ENCODE measurements at places on chromosomes 13 and 19.

GRCh38 chr13:65940720-65941119 is 1289.4 kb downstream of the PCDH9 start:
- no peak for DNase-seq

DNA sequence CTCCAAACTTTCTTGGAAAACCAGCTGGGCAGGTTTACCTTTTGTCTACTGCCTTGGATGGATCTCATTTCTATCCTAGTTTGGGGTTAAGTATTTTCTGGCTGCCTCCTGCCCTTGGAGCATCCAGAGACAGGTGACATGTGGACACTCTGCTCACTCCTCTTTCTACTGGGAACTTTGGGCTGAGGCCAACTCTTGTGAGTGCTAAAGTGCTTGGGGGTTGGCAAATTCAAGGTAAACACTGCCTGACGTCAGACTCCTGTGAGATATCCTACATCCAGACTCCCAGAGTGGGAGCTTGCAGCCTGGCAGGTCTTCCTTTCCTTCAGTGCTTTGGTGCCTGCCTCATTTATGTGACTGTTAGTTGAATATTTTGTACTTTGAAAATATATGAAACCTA is 388.1 kb downstream of the KCNRG start:
- DNase-seq, result no peak

DNA sequence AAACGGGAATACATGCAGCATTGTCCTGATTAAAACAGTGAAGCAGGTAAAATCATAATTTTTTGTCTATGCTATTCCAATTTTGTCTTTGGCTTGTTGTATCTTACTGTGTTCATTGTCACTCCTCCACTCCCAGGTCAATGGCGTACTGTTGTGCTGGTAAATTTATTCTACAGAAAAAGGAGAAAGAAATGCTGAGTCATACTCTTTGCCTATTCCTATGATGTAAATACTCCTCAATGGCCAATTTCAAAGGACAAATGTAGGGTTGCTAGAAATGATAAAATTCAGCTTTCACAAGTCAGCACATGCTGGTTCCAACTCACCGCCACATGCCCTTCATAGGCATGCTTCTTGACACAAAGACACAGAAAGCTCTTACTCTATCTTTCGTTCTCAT is 694.4 kb upstream of the PCDH20 start:
- DNase-seq, result no peak

DNA sequence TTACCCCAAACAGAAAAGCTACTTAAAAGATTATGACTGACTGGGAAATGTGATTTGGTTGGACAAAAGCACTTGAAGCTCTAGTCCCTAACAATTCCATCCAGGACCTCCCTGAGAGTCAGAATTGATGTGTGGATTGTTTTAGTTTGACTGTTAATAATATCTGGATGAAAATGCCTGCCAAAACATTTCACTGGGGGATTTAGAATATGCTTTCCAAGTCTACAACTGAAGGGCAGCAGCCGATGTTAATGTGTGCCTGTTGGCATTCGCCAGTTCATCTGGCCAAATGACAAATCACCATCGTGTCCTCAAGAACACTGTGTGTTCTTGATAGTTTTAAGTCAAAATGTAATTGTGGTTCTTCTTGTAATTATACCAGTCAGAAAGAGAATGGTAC is 76.0 kb upstream of the TSC22D1 start:
- DNase-seq, result no peak

DNA sequence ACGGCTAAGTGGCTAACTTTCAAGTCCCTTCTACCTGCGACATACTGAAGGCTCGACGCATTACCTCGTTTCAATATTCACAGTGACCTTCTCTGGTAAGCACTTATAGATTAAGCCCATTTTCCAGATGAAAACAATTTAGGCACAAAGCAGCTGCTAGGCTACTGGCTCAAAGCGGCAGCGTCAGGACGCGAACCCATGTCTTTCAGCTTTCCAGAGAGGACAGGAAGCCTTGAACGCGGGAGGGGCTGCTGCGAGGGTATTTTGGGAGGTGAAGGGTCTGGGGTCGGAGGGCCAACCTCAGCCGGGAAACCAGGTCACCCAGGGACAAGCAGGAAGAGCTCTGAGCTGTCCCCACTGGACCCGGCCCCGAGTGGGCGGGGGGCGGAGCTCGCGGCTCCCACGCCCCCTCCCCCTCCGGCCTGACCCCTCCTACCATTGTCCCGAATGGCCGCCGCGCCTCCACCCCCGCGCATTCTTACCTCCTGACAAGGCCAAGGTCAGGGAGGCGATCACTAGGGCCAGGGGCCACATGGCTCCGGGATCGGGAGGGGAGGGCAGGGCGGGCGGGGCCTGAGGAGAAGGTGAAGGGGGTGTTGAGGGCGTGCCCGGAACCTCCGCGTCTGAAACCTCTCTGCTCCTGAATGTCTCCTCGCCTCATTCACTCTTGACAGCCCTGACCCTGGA is at the start of gene KLK13:
Gene KLK13, minus strand, starts transcription at position 559 of the 687 bp plus-strand sequence. Its CDS starts 25 bp downstream, at position 534.
- no peak for DNase-seq

DNA sequence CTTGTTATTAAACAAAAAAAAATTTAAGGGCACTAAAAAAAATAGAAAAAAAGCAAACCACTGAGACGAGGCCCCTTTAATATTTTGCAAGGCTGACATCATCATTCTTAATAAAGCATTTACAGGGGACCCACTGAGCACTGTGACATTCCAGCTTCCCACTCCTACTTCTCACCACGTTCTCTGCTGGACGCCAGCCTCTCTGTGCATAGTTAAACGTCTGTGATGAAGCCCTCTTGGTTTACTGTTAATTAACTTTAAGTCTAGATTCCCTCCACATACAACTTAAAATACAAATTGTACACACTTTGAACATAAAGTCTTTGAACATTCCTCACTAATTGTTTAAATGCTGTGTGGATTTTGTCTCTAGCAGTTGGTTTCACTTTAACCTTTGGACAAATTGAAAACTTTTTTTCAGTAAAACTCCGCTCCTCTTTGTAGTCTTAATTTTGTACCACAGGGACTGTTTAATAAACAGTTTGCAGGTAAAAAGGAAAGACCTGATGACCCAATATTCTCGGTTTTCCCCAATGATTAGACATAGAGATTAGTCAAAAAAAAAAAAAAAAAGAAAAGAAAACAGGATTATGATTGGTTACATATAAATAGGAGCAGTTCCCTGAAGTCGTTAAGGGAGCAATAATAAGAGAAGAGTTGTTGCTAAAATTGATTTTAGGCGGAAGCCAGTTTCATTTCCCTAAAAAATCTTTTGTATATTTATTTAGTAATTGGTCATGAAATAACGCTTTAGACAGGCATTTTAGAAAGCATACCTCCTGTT is 219.8 kb downstream of the MZT1 start:
- no peak for DNase-seq

GRCh38 chr13:28077231-28077630 is 23.1 kb downstream of the FLT3 start:
- DNase-seq, result no peak

DNA sequence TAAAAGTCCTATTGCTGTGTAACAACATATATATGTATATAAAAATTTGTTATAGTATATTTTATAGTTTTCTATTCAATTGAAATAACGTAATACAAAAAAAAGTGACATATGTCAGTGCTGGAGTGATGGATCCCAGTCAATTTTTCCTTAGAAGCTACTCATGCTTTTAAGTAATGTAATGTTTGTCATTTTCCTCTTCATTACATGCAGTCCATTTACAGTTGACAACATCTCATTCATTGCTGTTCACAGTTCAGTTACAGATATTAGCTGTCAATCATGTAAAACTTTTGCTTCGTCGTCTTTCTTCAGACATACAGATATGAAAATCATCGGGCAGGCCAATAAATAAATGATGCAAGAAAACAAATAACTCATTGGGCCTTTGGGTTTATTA is 525.1 kb upstream of the PRR20A start:
- DNase-seq, result no peak

- no peak for DNase-seq
These were observed 1.2 kb downstream of the MKNK2 start for GRCh38 chr19:2049741-2050348.

DNA sequence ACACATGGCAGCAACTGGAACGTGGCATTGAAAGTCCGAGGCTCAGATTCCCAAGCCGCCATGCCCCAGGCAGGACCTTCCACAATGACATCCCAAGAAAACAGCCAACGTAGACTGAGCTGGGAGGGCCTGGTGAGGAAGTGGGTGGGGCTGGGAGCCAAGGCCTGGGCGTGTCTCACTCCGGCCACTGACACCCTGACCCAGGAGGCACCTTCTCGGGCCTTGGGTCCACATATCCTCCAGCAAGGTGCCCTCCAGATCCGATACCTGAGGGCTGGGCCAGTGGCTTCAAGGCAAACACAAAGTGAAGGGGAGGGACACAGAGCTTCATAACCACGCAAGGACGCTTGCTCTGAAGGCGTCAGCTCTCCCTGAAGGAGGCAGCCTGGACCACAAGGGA is 43.0 kb downstream of the RAB20 start:
- DNase-seq, result no peak

- no peak for DNase-seq
These were observed 385.8 kb downstream of the ZNF536 start for GRCh38 chr19:30757837-30758617.

- DNase-seq, result no peak
These were observed 5.1 kb downstream of the CD37 start for GRCh38 chr19:49340069-49340864.

DNA sequence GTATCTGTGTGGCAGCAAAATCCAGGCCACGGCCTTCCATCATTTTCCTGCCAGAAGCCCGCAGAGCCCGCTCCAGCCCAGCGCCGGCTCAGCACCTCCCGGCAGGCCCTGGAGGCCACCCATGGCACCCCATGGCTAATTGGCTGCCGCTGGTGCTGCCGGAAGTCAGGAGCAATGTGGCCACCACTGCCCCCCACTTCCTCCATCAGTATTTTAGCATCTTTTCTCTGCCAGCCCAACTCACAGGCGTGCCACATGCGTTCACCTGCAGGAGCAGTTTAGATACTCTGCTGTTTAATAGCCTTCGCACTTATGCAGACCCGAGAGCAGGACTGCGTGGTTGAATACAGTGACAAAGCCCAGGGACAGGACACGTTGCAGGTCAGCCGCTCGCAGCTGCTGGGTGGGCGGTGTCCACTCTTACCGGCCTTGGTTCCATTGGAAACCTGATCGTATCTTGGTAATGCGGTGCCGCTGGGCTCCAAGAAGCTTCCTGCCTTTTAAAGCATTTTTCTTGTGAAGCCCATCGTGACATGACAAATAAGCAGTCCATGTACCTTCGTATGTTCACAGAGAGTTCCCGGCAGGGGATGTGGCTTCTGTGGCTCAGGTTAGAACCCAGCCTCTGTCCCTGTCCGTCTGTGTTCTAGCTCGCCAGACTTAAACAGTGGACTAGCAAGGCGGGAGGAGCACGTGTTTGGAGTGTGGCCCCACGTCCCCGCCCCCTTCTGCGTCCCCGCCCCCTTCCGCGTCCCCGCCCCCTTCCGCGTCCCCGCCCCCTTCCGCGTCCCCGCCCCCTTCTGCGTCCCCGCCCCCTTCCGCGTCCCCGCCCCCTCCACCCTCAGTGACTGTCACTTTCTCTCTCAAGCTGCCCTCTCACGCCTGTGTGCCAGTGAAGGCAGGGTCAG is 162.0 kb upstream of the SOX1 start:
- no peak for DNase-seq

GRCh38 chr13:80341101-80341755 is at the start of gene SPRY2:
SPRY2 (minus strand) TSS chr13:80341126; CDS start chr13:80337705, 3,421 bp downstream.
- peak; percentile 41 for DNase-seq

DNA sequence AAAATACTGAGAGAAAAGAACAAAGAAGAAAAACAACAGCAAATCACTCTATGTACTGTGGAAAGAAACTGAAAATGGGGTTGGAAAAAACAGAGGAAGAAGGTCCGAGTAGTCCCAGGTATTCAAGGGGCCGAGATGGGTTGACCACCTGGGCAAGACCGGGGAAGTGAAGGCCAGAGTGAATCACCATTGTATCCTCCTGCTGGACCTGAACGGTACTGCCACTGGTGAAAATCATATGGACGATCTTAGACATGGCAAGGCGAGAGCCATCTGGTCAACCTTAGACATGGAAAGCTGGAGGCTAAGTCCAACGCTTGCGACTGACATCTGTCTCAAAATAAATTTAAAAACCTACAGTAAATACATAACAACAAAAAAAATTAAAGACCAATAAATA is 44.4 kb upstream of the ZNF91 start:
- no peak for DNase-seq

GRCh38 chr13:51235756-51236490 is 13.7 kb downstream of the FAM124A start:
- no peak for DNase-seq

- no peak for DNase-seq
These were observed 7.0 kb upstream of the HCN2 start for GRCh38 chr19:582497-583197.

DNA sequence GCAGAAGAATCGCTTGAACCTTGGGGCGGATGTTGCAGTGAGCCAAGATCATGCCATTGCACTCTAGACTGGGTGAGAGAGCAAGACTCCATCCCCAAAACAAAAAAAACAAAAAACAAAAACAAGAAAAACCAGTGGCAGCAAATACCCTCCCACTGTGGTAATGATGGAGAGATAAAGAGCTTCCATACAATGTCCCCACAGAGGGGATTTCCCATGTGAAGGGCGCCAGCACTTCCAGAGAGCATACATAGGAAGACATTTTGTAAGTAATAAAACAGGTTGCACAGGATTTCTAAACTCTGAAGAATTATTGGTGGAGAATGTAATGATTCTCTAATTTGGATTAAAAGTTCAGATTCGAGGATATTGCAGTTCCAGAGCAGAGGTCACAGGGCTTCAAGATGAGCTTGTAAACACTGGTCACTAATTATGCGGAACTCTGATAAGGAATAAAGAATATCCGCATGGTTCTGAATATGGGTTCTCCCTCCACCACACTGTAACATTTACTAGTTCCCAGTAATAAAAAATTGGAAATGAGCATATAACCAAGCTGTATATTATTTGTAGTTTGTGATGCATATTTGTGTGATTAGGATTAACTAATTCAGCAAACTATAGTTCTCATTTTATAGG is 290.1 kb upstream of the SLC10A2 start:
- no peak for DNase-seq

DNA sequence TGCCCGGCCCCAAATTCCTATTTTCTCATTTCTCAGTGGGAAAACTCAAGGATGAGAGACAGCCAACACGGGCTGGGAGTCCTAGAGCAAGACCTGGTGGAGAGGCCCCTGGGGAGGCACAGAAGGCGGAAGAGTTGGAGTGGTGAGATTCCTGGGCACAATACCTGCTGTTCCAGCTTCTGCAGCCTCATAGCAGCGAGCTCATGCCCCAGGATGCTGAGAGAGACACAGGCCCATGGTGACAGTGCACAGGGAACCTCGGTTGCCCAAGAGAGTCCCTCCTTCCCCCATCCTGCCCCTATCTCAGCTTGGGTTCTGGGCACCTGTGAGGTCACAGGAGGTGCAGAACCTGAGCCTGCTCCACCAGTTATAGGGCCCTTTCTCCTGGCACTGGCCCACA is 1.4 kb downstream of the TULP2 start:
- DNase-seq, result no peak

DNA sequence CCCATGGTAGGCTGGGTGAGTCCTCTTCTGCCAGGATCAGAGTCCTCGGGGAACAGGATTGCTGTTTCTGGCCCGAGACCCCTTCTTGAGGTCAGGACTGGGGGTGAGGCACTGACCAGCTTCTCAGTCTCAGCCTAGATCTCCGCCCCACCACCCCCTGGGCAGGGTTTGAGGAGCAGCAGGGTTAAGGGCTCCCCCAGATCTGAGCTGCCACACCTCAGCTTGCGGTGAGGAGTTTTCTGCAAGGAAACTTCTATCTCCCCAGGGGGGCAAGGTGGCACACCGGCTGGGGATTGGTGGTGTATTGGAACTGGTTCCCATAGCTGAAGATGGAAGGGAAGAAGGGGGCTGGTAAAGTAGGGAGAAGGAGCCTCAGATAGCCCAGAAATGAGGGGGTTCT is 19.5 kb downstream of the CHST8 start:
- DNase-seq, result no peak

GRCh38 chr19:16571283-16571682 is 932 bp downstream of the SLC35E1 start:
- DNase-seq, result no peak

Measured in esophagus squamous epithelium (tissue), 5 donors.